Right lung (tissue), 10 donors: ENCODE measurements at places on chromosomes 7 and 10. TPM values are rescaled to one million over a fixed set of nuclear protein-coding genes. Genes with fewer than 3 reads are reported as not detected.

DNA sequence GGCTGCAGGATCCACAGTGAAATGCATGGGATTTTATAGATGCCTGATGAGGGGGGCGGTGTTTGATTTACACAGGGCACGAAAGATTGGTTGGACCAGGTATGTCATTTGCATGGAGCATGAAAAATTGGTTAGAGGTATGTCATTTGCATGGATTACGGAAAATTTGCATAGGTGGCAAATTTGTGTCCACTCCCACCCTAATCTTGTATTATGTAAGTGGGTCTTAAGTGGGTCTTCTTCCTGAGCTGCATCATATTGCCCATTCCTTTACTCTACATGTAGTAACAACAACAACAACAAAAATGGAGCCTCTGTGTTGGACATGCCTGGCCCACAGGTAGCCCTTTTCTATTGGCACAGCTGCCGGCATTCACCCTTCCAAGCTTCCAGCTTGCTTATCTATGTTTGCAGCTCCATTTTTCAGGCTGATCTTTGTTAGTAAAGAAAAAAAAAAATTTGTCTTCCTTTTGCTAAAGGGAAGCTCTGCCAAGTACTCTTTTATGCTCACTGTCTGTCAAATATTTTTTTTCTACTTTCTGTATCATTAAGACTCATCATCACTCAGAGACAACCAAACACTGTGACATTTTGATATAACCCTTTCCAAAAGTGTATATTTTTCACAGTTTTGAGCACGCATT, 10.3 kb upstream of the ZNF273 start:
- DNase-seq: no peak

DNA sequence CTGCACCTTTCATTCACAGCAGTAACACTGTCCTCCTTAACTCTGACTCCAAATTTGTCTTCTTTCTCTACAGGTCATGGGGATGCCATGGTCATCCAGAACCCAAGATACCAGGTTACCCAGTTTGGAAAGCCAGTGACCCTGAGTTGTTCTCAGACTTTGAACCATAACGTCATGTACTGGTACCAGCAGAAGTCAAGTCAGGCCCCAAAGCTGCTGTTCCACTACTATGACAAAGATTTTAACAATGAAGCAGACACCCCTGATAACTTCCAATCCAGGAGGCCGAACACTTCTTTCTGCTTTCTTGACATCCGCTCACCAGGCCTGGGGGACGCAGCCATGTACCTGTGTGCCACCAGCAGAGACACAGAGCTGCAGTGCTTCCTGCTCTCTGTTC, 156.2 kb upstream of the PRSS1 start:
- no peak for DNase-seq

DNA sequence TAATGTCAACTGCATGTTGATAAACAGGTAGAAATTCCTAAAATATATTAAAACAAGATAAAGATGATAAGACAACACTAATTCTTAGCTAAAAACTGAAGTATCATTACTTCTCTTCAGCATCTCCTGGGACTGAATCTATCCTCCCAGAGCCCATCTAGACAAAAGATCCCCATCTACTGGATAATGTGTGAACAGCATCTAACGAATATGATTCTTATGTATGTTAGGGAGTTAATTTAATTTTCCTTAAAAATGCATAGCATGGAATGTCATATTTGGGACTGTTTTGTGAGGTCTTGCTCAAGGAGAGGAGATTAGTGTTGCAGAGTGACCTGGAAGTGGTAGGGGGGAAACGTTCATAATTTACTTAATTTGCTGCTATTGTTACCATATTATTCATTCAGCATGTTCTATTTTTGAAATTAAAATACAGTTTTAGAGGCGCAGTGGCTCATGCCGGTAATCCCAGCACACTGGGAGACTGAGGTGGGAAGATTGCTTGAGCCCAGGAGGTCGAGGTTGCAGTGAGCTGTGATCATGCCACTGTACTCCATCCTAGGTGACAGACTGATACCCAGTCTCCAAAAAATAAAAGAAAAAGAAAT, 305.1 kb upstream of the CSTF2T start:
- DNase-seq: no peak

DNA sequence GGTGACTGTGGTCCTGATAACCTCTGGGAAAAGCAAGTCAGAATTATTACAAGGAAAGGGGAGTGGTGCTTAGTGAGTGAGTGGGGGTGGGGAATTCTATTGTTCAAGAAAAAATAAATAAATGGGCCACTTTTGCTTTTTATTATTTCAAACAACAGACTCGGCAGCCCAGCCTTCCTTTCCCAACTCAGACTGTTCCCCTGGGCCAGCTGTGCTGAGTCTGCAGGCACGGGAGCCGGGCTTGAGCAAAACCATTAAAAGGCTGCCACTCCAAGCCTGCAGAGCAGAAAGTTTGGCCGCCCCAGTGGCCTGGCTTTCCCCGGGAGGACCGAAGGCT, 90.0 kb downstream of the PLXNA4 start:
- peak; percentile 24 for DNase-seq

DNA sequence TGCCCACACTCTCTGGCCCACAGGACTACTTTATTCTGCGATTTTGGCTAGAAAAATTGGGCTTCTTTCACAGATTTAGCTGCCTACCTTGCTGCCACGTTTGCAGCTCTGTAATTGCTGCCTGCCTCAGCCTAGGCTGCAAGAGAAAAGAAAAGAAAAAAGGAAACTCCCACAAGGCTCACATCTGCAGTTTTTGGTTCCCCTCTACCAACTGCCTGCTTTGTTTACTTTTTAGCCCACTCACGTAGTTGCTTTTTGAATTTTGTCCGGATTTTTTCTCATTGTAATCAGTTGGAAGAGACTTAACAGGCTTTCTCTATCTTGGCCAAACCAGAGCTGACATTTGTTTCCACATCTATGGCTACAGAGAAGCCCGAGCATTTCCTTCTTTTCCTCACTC, 24.3 kb downstream of the SUN3 start:
- no peak for DNase-seq

- DNase-seq: no peak
These were observed 479.1 kb upstream of the ZMIZ1 start for GRCh38 chr10:78589687-78590086.

GRCh38 chr10:115974351-115974750, 298.7 kb downstream of the GFRA1 start:
- DNase-seq: no peak

Gene KCP
- 6.1 TPM for polyA plus RNA-seq

DNA sequence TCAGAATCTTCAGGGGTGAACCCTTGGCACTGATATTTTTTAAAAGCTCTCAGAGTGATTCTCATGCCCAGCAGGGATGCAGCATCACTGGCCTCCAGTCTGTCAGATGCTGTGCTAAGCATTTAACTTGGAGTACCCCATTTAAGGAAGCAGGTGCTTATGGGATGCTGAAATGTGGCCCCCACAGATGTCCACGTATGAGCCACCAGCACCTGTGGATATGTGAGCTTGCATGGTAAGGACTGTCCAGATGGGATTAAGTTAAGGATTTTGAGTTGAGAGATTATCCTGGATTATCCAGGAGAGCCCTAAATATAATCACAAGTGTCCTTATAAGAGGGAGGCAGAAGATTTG, 17.7 kb downstream of the CHST3 start:
- DNase-seq: no peak

Gene HOXA5
- polyA plus RNA-seq: 84.7 TPM

Gene OPN4
- polyA plus RNA-seq: 0.05 TPM

DNA sequence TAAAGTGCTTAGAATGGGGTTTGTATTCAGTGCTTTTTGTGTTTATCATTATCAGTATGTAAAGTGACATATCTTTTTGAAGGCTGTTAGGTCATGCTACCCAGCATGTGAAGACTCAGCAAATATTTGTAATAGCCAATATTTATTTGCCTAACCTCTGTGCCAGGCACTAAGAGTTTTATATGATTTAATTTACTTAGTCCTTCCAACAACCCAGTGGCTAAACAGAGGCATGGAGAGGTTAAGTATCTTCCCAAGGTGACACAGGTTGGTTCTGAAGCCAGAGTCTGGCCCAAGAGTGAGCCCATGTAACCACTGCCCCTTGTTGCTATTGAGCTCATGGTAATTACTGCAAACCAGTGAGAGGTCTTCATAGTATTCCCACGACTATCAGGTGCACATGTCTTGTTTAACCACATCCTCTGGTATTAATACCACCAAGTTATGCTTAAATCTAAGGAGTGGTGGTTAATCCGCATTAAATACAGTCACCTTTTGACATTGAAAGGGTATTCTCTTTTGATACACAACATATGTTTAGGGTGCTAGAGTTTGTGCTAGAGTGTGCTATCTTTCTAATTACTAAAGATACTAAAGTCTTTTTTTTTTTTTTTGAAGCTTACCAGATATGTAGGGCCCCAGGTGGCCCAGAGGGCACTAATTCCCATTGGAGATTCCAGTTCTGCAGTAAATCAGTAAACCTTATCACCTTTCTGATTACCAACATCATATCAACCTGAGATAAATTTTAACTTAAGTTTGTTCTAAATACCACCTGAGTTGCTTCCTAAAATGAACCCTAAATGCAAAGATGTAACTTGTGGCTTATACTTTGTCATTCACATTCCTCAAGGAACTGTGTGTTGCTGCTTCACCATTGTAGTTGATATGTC, 2.9 kb downstream of the ADD3 start:
- DNase-seq: no peak

DNA sequence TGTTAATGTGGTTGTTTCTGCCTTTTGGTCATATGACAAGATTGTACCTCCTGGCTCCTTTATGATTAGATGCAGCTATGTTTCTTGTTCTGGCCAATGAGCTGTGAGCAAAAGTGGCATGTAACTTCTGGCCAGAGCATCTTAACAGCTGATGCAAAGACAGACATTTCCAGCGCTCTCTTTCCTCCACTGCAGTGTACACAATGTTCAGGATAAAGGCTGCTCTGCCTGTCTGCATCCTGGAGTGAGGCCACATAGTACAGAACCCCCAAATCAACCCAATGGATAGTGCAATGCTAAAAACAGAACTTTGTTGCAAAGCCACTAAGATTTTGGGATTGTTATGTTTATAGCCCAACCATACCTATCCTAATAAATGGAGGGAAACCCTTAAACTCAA, 17.9 kb downstream of the EPC1 start:
- no peak for DNase-seq

DNA sequence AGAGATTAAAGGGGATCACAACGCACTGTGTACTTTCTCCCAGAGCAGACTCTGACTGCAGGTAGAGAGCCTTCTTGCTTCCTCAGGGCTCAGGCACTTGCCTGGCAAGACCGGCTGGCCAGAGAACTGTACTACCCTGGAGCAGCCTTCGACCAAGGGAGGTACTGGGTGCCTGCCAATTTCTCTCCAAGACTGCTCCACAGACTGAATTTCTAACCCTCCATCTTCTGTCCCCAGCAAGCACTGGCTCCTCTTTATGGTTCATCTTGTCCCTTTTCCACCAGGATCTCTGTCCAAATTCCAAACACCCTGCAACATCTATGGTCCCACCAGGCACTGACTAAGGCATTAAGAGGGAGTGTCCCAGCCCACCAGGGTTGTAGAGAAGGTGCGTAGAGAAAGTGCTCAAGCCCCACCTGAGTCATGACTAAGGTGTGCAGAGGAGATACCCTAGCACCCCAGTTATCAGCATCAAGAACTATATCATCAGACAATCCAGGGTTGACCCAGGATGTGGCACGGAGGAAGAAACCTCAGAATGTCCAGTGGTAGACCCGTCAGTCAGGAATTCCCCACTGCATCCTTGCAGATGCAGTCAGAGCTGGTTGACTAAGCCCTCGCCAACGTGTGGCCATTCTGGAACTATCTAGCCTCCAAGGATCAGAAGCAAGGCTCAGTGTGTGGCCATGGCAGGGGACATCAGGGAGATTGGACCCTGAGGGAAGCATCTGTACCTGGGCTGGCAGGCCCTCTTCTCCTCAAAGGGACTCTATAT, 60.9 kb upstream of the CAMK2B start:
- no peak for DNase-seq

- DNase-seq: no peak
These were observed 95.9 kb downstream of the CUBN start for GRCh38 chr10:17033529-17034260.

Gene FKBP6
- polyA plus RNA-seq: 0.33 TPM

Gene SPDYE8
- polyA plus RNA-seq: 0.78 TPM
